Ovary (tissue), 10 donors: ENCODE measurements at places on chromosomes 3 and 15. TPM values are rescaled to one million over a fixed set of nuclear protein-coding genes. Genes with fewer than 3 reads are reported as not detected.

- DNase-seq = no peak
Measured at GRCh38 chr3:13013994-13014754, 59.1 kb downstream of the IQSEC1 start.

GRCh38 chr3:73055583-73055982 lies 5.9 kb upstream of the EBLN2 start:
- DNase-seq = no peak

COL6A5 gene
- polyA plus RNA-seq = 0.04 TPM

DNA sequence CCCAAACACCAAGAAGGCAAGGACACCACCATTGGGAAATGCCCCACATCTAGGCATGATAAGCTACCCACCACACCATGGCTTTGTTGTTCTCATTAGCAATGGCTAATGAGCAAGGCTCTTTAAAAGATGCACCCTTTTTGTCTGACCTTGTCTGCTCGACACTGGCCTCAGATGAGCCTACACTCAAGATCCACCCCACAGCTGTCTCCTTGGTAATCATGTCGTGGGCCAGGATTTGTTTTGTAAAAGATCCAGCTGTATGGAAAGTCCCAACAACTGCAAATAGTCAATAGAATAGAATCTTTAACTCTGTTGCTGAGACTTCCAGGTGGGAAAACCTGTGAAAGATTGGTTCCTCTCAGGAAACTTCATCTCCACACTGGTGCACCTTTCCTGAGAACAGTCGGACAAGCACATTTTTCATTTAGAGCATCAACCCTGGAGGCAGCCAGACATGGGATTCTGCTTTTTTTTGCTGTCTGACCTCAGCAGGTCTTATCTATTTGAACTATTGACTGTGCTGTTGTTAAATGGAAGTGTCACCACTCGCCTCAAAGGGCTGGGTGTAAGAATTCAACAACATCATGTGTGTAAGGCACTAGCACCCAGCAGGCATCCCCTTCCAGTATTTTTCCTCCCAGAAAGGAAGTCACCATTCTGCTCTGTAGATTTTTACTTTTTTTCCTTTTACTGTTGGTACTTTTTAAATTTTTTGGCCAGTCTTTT lies 35.5 kb downstream of the DUT start:
- DNase-seq = no peak

AMIGO3 gene
- polyA plus RNA-seq = 0.77 TPM

DNA sequence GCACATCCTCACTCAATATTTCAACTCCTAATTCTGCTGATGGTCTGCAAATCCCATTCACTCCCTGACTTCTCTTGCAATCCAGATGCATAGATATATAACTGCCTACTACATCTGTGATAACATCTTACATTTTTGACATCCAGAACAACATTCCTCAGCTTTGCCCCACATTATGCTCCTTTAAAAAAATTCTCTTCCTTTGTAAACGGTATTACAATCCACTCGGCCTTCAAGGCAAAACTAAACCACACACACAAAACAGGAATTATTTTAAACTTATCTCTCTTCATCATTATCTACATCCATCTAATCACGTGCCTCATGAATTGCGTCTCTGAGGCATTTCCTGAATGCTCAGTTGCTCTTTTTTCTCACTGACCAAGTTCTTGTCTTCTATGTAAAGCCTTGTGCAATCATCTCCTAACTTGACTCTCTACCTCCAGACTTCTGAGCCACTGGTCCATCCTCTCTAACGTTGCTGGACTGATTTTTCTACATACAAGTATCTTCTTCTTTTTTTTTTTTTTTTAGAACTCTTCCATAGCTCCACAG lies 117.0 kb downstream of the SATB1 start:
- DNase-seq = no peak

- no peak for DNase-seq
Measured at GRCh38 chr3:111595232-111595631, at the start of gene ZBED2. TSS of gene ZBED2 (minus strand) at chr3:111595346. CDS start at chr3:111594201, 1,145 bp downstream.

CDHR4 gene
- polyA plus RNA-seq = 0.16 TPM

- no peak for DNase-seq
Measured at GRCh38 chr3:124320976-124321375, 329.1 kb upstream of the ROPN1 start.

RBSN gene
- polyA plus RNA-seq = 13.5 TPM

EFHB gene
- polyA plus RNA-seq = 0.69 TPM

DNA sequence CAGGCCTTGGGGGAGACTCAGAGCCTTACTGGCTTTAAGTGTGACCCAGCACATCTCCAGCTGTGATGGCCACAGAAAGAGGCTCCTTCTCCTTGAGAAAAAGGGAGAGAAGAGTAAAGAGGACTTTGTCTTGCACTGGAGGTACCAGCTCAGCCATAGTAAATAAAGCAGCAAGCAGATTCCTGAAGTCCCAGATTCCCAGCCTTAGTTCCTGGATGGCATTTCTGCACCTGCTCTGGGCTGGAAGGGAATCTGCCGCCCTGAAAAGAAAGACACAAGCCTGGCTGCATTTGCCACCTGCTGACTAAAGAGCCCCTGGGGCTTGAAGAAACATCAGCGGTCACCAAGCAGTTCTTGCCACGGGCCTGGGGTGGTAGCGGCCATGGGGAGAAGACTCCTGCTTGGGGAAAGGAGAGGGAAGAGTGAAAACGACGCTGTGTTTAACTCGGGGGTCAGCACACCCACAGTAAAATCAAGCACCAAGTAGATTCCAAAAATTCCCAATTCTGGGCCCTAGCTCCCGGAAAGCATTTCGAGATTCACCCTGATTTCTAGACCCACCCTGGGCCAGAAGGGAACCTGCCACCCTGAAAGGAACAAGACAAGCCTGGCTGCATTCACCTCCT lies 24.2 kb upstream of the TNK2 start:
- no peak for DNase-seq

FAM43A gene
- polyA plus RNA-seq = 5.3 TPM

SPESP1 gene
- polyA plus RNA-seq = 3.0 TPM

GRCh38 chr15:83477172-83477807 lies 30.1 kb downstream of the SH3GL3 start:
- no peak for DNase-seq

- no peak for DNase-seq
Measured at GRCh38 chr3:164326714-164327113, 751.6 kb downstream of the SI start.

CRABP1 gene
- polyA plus RNA-seq = 2.7 TPM

- no peak for DNase-seq
Measured at GRCh38 chr15:47516972-47517371, 200.3 kb upstream of the SEMA6D start.

DNA sequence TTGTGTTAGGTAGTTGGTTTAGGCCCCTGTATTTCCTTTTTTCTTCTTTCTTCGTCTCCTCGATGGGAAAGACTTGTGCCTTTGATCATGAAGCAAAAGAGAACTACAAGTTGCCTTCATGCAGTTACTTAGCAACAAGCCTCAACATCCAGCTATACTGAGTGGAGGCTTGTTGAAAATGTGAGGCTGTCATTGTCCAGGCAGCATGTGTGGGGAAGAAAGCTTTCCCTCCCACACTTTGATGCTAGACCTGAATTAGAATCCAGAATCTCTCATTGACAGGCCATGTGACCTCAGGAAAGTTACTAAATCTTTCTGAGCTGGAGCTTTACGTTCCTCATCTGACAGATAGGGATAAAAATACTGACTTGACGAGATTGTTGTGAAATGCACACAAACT lies 23.7 kb downstream of the IFT122 start:
- no peak for DNase-seq

GRCh38 chr3:30332196-30333021 lies 274.0 kb upstream of the TGFBR2 start:
- DNase-seq = no peak

WDR49 gene
- 0.12 TPM for polyA plus RNA-seq

DNA sequence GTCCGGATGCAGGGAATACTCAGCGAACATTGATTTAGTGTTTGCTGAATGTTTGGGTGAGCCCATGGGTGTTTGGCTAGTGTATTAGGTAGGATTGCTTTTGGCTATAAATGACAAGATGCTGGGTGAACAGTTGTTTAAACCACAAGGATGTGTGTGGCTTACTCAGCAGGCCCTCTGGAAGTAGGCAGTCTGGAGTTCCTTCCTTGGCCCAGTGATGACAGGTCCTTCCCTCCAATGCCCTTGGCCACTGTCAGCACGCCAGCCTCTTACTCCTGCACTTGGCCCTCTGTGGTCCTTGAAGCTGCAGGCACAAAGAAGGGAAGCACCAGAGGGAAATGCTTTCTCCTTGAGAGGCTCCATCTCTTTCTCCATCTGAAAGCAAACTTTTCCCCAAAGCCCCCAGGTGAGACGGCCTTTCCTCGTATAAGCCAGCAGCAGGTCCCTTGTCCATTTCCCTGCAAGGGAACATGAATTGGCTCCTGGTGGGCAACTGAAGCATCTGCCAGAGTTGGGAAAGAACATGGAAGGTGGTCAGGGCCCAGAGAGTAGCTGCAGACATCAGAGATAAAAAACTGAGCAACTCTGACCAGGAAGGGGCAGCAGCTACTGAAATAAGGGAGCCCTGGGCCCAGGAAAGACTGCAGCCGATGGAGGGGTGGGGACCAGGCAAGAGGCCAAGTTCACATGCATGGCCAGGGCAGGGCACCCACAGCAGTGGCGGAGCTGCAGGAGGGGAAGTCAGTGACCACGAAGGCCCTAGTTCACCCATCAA lies 105.0 kb downstream of the TPRA1 start:
- no peak for DNase-seq

GRCh38 chr15:24761704-24762302 lies 86.2 kb downstream of the NPAP1 start:
- no peak for DNase-seq

- no peak for DNase-seq
Measured at GRCh38 chr3:47848599-47849117, 45.7 kb downstream of the DHX30 start.

ZNF148 gene
- 19.1 TPM for polyA plus RNA-seq

APOD gene
- 748 TPM for polyA plus RNA-seq

DNA sequence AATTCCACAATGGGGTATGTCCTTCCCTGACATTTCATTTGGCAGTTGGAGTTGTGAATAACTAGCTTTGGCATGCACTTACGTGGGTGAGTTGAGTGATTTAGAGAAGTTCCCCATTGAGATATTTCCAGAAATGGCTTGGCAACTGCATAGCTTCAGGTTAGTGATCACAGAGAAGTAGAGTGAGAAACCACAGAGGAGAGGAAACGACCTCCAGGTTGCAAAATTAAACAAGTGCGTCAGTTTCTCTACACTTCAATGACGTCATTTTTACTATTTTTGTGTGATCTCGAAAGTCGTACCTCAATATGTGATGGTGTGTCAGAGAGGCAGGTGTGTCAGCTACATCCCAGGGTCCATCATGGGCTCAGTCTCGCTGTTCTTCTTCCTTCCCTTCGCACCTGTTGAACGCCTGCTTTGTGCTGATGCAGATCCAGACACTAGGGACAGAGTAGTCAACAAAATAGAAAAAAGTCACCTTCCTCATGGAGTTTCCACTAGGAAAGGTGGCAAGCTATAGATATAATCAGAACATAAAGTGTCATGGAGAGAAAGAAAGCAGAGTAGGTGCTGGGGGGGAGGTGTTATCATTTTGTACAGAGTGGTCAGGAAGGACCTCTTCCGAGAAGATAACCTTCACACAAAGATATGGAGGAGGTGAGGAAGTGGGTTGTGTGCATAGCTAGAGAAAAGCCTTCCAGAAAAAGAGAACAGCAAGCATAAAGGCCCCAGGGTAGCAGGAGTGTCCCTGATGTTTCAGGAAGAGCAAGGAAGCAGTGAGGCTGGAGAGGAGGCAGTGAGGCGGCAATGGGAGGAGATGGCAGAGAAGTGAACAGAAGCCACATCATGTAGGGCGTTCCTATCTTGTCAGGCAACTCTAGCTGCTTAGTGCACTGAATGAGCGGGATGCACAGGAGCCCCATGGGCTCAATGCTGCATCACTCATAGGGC lies 75.6 kb downstream of the MCTP2 start:
- no peak for DNase-seq

CDCP1 gene
- 0.12 TPM for polyA plus RNA-seq

DNA sequence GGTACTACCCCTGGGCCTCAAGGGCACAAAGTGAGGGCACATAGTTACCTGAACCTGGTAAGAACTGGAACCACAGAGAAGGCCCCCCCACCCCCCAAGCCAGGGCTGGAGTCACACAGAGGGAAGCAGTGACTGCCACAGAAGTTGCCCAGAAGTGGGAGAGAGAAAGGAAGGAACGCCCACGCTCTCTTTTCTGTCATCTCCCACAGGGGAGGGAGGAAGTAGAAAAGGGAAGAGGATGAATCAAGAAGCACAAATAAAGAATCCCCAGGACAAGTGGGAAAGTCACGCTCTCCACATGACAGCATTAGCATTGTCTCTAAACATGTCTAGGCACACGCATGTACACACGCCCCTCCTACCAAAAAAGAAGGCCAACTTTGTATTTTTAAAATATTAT lies 114.7 kb upstream of the FRMD4B start:
- no peak for DNase-seq

DNA sequence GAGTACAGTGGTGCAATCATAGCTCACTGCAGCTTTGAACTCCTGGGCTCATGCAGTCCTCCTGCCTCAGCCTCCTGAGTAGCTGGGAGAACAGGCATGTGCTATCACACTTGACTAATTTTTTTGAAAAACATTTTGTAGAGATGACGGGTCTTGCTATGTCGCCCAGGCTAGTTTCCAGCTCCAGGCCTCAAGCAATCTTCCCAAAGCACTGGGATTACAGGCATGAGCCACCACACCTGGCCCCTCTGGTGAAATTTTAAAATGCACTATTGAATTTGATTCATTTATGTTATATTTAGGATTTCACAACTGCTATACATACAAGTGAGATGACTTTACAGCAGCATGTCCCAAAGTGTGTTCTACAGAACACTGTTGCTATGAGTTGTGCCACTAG lies 50.8 kb upstream of the TPM1 start:
- DNase-seq = no peak

- DNase-seq = no peak
Measured at GRCh38 chr3:129077222-129077621, 16.6 kb downstream of the GP9 start.

CCDC191 gene
- 3.1 TPM for polyA plus RNA-seq
